ENCODE measurements at places on chromosomes 2 and 18. TPM values are rescaled to one million over a fixed set of nuclear protein-coding genes. Genes with fewer than 3 reads are reported as not detected.
A peak's percentile ranks its signal among the peaks of the same experiment; 100 is the strongest.

Gene UGT1A3
- not detected for total RNA-seq

GRCh38 chr2:69013142-69013839 is at the start of gene ANTXR1:
Gene ANTXR1, plus strand, starts transcription at chr2:69013179. Its CDS starts 321 bp downstream, at chr2:69013500.
- no peaks in the 10 kb centered on the region for H3K36me3 ChIP-seq
- peak within 1 kb of the TSS; percentile 64 for H3K4me3 ChIP-seq
- H3K4me1 ChIP-seq: peaks cover 7% of the 10 kb centered on the region
- peaks cover 29% of the 10 kb centered on the region for H3K27me3 ChIP-seq
- peak; percentile 72 for DNase-seq

DNA sequence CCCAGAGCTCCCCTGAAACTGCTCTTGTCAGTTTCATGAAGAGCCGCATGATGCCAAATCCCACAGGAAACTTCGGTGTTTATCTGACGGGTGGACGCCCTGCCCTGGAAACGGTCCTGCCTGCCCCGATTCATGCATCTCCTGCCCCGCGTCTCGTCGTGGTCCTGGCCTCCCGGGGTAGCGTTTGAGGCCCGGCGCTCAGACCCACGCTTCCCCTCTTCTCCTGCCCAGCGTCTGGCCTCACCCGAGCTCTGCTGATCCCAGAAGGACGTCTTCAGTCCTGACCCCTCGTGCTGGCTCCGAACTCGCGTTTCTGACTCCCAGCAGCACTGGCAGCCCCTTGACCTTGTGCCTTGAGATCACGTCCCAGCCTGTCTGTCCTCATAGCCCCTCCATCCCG is 180.5 kb downstream of the TMEM18 start:
- no peaks in the 10 kb centered on the region for H3K36me3 ChIP-seq
- no peak overlapping the region for H3K4me3 ChIP-seq
- H3K27me3 ChIP-seq: no peaks in the 10 kb centered on the region
- no peaks in the 10 kb centered on the region for H3K4me1 ChIP-seq

- no peak overlapping the region for H3K4me3 ChIP-seq
- H3K27me3 ChIP-seq: no peaks in the 10 kb centered on the region
- no peak for DNase-seq
- no peaks in the 10 kb centered on the region for H3K4me1 ChIP-seq
- H3K36me3 ChIP-seq: no peaks in the 10 kb centered on the region
- H3K27ac ChIP-seq: no peak overlapping the region
These were observed 242.9 kb upstream of the TMEFF2 start for GRCh38 chr2:192437653-192438052.

DNA sequence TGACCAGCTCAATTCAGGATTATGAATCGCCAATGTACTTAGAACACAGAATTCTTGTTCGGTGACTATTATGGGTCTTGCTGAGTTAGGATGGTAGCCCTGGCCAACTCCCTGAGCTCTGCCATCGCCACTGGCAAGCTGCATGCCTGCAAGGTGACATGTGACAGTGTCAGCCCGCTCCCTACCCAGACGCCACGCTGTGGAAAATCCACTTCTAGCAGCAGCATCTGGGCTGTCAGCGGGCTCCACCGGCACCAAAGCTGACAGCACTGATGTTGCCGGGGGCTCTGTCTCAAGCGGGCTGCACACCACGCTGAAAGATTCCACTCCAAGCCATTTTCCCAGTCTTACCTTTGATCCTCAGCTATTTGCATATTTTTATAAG is 100.7 kb downstream of the MYT1L start:
- no peaks in the 10 kb centered on the region for H3K4me1 ChIP-seq
- H3K27ac ChIP-seq: no peak overlapping the region
- no peaks in the 10 kb centered on the region for H3K27me3 ChIP-seq
- no peak overlapping the region for H3K4me3 ChIP-seq
- DNase-seq: no peak

All from spleen (tissue), 13 donors.